ENCODE measurements at places on chromosomes 3 and 15.

- DNase-seq: no peak
Observed at GRCh38 chr15:89329329-89330084, 5.1 kb downstream of the POLG start.

- no peak for DNase-seq
Observed at GRCh38 chr3:27720899-27721716, 1.0 kb downstream of the EOMES start.

- DNase-seq: no peak
Observed at GRCh38 chr3:97932387-97932801, 39.8 kb downstream of the RIOX2 start.

DNA sequence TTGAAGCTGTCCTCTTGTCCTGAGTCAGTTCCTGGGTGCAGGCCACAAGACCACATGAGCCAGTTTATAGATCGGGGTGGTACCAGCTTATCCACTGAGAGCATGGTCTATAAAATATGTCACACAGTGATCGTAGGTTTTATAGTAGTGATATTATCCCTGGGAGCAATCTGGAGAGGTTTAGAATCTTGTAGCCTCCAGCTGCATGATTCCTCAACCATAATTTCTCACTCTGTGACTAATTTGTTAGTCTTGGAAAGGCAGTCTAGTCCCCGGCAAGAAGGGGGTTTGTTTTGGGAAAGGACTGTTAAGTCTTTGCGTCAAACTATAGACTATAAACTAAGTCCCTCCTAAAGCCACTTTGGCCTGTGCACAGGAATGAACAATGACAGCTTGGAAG, 693.0 kb upstream of the CADM2 start:
- DNase-seq: no peak

DNA sequence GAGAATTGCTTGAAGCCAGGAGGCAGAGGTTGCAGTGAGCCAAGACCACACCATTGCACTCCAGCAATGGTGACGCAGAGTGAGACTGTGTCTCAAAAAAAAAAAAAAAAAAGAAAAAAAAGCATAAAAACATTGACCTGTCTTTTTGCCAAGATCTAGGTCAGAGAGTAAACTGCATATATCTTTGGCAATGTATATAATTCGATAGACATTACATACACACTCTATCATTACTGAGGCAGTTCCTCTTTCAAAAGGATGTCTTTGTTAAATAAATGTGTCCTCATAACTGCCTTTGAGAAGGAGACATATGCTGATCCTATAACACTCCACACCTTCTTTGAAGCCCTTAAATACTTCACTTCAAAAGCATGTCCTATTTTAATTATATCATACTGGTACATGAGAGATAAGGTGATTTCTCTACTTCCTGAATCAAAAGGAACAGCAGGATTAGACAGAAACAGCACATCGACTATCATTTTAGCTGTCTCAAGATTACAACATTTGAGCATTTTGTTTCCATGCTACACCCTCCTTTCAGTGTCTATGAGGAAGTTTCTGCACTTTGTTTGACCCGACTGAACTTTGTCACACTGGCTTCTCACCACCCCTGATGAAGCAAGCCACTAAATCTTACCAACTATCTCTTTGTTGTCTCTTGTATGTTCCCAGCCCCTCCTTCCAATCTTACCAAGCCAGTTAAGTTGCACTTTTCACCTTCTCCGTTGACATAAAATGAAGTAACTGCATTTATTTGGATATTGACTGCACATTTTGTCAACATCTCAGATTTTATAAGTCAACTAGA, 335.8 kb downstream of the MECOM start:
- DNase-seq: no peak

GRCh38 chr3:60053526-60054265, 1003.9 kb upstream of the CFAP20DC start:
- DNase-seq: no peak

DNA sequence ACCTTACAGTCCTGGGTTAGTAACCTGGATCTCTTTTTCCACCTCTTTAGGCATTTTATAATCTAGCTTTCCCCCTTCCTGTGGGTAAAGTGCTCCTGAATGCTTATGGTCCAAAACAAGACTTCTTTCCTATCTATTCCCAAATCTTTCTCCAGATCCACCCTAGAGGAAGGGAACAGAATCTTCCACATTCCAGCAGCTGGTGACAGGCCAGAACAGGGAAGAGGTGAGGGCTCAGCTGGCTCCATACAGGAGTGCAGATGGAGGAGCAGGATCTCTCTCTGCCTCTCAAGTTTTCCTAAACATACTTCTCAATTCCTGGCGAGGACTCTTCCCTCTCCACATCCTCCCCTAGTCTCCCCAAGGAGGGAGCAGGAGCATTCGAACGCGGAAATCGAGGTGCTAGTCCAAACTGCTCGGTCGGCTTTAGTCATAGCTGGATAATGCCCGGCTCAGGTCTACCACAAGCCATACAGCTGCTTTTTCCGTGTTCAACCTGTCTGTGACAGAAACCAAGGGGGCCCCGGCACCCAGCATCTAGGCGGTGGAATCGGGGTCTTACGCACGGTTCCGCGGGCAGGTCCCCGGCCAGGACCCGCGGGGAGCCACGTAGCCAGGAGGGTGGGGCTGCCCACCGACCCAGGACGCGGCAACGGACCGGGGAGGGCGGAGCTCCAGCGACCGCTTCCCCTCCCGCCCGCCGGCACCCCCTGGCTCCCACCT, 4.0 kb downstream of the RASSF1 start:
- DNase-seq: no peak
